ENCODE measurements at places on chromosomes 1 and 21.
A peak's percentile ranks its signal among the peaks of the same experiment; 100 is the strongest.

DNA sequence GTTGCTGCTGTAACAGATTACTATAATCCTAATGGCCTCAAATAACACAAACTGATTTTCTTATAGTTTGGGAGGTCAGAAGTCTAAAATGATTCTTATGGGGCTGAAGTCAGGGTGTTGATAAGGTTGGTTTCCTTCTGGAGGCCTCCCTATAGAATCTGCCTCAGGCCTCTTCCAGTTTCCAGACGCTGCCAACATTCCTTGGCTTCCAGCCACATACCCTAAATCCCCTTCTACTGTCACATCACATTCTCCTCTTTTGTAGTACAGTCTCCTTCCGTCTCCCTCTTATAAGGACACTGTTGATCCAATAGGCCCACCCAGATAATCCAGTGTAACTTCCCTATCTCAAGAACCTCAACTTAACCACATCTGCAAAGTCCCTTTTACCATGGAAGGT is 145.3 kb upstream of the NCAM2 start:
- H3K4me3 ChIP-seq: peak overlapping the region; percentile 12
- H3K27me3 ChIP-seq: no peaks in the 10 kb centered on the region
- no peak for DNase-seq
- no peak overlapping the region for H3K27ac ChIP-seq

DNA sequence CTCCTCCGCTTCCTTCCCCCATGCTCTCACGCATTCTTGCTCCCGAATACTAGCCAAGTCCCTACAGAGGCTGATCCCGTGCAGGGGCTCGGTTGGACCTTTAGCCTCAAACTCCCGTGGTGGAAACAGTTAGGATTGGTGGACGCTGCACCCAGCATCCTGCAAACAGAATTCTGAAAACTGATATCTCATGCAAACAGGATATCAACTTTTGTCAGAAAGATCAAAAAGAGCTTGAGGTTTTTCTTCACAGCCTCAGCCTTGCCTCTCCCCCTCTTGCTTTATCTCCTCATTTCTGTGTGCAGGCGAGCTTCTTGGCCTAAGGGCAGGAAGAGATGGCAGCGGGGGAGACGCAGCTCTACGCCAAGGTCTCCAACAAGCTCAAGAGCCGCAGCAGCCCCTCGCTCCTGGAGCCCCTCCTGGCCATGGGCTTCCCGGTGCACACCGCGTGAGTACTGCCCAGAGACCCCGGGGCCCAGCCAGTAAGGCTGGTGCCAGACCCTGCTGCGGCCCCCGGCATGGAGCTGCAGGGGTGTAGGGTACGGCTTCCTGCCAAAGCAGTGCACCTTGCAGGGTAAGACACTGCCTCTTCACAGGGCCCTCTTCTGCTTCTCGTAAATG is at the start of gene UBASH3A:
UBASH3A (plus strand) TSS at position 292 of the 621 bp plus-strand sequence; CDS start at position 336, 44 bp downstream.
- no peaks in the 10 kb centered on the region for H3K36me3 ChIP-seq
- H3K4me3 ChIP-seq: no peak within 1 kb of the TSS
- H3K27me3 ChIP-seq: no peaks in the 10 kb centered on the region
- no peak for DNase-seq
- no peak within 1 kb of the TSS for H3K27ac ChIP-seq
- H3K4me1 ChIP-seq: no peaks in the 10 kb centered on the region

GRCh38 chr1:88801575-88802208 is 89.7 kb downstream of the GTF2B start:
- H3K4me3 ChIP-seq: no peak overlapping the region
- no peak overlapping the region for H3K27ac ChIP-seq
- no peaks in the 10 kb centered on the region for H3K27me3 ChIP-seq
- no peak for DNase-seq

DNA sequence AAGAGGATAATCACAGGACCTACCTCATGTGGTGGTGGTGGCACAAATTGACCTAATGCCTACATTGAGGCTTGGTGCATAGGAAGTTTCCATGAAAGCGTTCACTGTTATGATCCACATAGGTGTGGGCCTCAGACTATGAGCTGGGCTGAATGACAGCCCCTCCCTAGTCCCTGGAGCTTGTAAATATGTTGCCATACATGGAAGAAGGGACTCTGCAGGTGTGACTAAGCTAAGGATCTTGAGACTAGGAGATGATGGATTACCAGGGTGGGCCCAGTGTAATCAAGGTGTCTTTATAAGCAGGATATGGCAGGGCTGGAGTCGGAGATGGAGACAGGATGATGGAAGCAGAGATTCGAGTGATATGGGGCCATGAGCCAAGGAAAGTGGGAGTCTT is 31.0 kb upstream of the KCNE1 start:
- no peak for DNase-seq
- H3K27me3 ChIP-seq: no peaks in the 10 kb centered on the region
- H3K4me1 ChIP-seq: peaks cover 6% of the 10 kb centered on the region
- no peak overlapping the region for H3K4me3 ChIP-seq
- no peaks in the 10 kb centered on the region for H3K36me3 ChIP-seq

GRCh38 chr1:55823541-55824250 is 608.5 kb upstream of the USP24 start:
- H3K27ac ChIP-seq: no peak overlapping the region
- no peaks in the 10 kb centered on the region for H3K36me3 ChIP-seq
- H3K4me1 ChIP-seq: peaks cover 5% of the 10 kb centered on the region
- H3K4me3 ChIP-seq: no peak overlapping the region
- H3K27me3 ChIP-seq: peaks cover 10% of the 10 kb centered on the region
